ENCODE measurements at places on chromosomes 16 and 17.
A peak's percentile ranks its signal among the peaks of the same experiment; 100 is the strongest.

GRCh38 chr16:7350806-7351205 lies 18.2 kb downstream of the RBFOX1 start:
- no peak for DNase-seq

DNA sequence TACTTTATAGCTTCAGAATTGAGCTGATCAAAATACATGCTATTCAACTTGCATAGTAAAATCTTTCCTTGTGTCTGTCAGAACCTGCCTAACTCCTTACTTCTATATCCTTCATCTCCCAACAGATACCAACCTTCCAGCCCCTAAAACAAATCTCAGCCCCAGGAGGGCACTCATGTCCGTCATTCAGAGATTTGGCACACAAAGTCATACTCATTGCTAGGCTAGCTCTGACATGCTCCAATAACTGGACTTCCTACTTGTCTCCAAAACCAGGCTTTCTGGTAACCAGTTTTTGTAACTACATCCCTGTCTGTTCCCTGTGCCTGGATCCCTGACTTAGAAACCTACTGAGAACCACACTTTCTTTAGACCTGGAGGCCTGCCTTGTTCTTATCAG lies 37.5 kb upstream of the DHX40 start:
- DNase-seq: no peak

- no peak for DNase-seq
Measured at GRCh38 chr16:8182761-8183160, 407.6 kb downstream of the TMEM114 start.

- DNase-seq: no peak
Measured at GRCh38 chr16:51877686-51878085, 669.3 kb downstream of the TOX3 start.

- no peak for DNase-seq
Measured at GRCh38 chr17:52147872-52148271, 10.6 kb downstream of the CA10 start.

DNA sequence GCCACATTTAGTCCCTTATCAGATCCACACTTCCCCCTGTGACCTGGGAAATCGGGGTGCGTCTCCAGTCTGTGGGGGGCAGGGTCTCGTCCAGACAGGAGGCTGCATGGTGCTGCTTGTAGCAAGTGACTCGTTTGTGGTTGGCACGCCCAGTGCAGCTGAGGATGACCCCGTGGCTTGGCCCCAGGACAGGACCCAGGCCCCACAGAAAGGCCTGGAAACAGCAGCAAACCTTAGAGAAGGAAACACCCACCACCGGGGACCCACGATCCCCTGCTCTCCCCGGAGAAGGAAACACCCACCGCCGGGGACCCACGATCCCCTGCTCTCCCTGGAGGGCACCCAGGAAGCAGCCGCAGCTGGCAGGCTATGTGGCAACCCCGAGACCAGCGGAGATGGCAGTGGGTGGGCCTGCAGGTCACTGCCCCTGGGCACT lies 8.2 kb upstream of the C16orf95 start:
- no peak for DNase-seq

GRCh38 chr16:12236589-12236988 lies 260.1 kb downstream of the SNX29 start:
- DNase-seq: peak; percentile 11

- DNase-seq: no peak
Measured at GRCh38 chr17:10716218-10716617, 13.6 kb downstream of the TMEM220 start.

DNA sequence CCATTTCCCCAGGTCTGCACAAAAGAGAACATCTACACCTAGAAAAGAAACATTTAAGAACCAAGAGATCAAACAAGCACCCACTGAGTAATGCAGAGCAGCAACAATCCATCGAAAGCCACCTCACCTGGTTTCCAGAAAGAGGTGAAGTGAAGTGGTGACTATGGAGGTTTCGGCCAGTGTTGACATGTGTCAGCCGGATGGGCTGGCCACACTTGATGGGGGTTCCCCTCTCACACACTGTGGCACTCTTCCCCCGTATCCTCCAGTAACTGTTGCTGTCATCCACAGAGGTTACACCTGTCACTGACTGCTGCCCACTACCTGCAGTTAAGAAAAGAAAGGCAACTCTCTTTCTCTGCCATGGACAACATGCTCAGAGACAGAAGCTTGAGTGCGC lies 6.5 kb downstream of the SDF2 start:
- no peak for DNase-seq

Data from mesendoderm (in vitro differentiated cells).